HEK293T (cell line): ENCODE measurements at places on chromosomes 5 and 9.

GRCh38 chr5:169272111-169272510, 28.8 kb downstream of the SLIT3 start:
- no peak for DNase-seq

DNA sequence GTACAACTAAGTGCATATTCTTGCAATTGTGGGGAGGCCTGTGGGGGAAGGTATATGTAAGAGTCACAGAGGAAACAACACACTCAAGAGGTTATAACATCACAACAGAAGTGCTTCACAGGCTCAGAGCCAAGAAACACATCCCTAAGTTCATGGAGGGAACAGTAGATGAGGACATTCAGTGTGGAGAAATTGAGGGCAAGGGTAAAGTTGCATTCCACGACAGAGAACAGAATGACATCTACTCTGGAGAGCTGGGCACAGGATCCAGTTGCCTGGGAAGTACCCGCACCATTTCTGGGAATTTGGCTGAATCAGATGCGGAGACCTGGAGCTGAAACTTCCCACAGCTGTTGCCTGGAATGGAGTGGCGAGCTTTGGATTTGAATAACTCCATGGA, 197.2 kb downstream of the NXNL2 start:
- DNase-seq: no peak

DNA sequence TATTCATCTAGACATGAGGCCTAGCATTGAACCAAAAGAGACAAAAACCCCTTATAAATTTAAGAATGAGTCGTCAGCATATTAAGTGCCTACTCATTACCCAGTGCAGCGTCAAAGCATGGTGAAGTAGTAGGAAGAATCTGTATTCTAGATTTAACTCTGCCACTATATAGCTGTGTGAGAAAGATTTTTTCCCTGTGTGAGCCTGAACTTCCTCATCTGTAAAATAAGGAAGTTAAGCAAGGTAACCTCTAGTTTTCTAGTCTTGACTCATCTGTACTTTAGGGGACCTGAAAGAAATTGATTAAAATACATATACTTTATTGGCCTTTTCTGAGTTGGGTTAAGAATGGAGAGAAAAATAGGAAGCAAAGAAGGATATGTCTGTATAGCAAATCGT, 82.1 kb upstream of the RUSC2 start:
- DNase-seq: no peak

DNA sequence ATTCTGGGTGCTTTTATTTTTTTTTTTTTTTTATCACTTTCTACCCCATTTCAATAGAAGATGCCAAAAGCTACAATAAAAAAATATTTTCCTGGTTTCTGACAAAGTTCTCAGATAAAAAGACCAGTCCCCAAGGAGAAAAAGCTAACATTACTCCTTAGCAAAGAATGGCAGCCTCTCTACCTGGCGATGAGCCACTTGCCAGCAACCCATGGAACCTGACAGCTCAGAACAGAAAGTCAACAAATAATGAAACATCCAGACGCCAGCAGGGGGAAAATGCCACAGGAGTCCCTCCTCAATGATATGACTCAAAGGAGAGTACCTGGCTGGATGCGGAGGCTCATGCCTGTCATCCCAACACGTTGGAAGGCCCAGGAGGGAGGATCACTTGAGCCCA, 123.2 kb downstream of the MYO10 start:
- no peak for DNase-seq

GRCh38 chr5:180169248-180170105, 39.5 kb downstream of the RASGEF1C start:
- no peak for DNase-seq

GRCh38 chr9:34892886-34893285, 65.2 kb upstream of the PHF24 start:
- DNase-seq: no peak

DNA sequence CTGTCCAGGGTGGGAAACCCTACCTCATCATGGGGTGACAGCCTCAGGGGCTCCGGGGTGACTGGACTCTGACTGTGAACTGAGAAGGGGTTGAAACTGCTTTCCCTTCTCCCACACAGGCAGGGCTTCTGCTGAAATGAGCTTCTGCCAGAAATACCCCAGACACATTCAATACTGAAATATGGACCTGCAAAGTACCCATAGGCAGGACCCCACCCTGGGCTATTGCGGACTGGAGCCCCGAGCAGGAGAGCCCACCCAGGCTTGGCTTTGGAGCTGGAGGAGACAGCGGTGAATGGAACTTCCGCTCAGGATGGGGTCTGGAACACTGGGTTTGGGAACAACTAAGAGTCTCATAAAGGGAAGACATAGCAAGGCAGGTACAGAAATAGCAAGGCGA, 37.5 kb downstream of the IRX2 start:
- no peak for DNase-seq

- no peak for DNase-seq
Observed at GRCh38 chr5:158055111-158055501, 196.2 kb upstream of the CLINT1 start.

GRCh38 chr9:95785209-95785608, 90.3 kb upstream of the ERCC6L2 start:
- no peak for DNase-seq

- DNase-seq: peak; percentile 7
Observed at GRCh38 chr5:25362799-25363198, 718.0 kb upstream of the CDH10 start.

DNA sequence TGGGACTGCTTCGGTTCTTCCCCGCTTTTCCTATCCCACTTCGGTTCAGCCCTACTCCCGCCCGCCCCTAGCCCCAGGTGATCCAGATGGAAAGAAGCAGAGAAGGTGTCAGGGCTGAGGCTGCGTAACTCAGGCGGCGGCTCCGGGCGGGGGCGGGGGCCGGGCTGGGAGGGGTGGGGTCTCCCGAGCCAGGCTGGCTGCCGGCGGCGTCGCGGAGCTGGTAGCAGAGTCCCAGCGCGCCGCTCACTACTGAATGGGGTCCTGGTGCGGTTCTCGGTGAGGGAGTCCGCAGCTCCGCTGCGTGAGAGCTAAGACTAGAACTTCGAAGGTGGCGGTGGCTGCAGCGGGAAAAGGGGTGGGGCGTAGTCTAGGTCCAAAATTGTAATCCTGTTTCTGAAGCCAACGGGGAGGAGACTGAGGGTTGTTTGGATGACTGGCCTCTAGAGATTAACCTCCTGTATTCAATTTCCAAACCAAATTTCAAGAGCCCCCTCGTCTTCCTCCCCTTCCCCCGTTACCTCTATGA, 1.4 kb downstream of the PRR16 start:
- DNase-seq: peak; percentile 40

GRCh38 chr5:116404792-116405191, 169.8 kb downstream of the SEMA6A start:
- no peak for DNase-seq

DNA sequence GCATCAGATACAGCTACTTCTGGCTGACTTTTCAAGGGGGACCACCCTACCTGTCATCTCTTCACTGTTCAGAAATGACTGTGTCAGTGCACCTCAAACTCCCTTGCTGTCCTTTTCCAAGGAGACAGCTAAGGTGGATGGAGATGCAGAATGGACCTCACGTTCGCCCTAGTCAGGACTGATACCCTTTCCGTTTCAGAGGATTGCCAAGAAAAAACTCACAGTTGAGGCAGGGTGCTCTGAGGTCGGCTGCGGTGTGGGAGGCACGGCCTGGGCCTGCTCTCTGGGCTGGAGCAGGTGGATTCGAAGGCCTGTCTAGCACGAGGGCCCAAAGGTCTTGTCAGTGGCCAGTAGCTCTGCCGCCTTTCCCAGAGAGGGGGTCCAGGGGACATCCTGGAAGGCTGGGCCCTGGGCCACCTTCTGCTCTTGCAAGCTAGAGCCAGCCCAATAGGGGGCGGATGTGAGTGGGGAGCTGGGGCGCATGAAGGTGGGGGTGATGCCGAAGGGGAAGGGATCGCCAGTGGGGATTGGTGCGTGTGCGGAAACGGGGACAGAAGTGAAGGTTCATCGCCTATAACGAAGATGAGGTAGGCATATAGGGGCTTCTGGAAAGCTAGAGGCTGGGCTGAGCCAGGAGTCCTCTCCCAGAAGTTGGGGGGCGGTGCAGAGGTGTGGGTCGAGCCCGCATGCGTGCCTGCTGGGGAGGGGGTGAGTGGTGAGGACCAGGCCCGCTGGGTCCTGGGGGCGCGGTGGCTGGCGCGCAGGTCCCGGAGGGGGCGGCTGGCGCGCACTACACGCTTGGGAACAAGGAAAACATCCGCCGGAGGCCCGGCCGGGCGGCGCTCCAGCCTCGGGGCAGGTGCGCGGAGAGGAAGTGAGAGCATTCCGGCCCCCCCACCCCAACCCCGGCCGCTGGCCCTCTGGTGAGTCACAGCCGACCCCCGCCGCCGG, 2.5 kb upstream of the MSMP start:
- no peak for DNase-seq
